ENCODE measurements at places on chromosomes 1 and 21.

- DNase-seq = no peak
- peaks cover 17% of the 10 kb centered on the region for H3K27me3 ChIP-seq
- no peaks in the 10 kb centered on the region for H3K4me1 ChIP-seq
- H3K27ac ChIP-seq = no peak overlapping the region
- H3K36me3 ChIP-seq = no peaks in the 10 kb centered on the region
Measured at GRCh38 chr1:207659545-207660153, 14.7 kb downstream of the CR1L start.

DNA sequence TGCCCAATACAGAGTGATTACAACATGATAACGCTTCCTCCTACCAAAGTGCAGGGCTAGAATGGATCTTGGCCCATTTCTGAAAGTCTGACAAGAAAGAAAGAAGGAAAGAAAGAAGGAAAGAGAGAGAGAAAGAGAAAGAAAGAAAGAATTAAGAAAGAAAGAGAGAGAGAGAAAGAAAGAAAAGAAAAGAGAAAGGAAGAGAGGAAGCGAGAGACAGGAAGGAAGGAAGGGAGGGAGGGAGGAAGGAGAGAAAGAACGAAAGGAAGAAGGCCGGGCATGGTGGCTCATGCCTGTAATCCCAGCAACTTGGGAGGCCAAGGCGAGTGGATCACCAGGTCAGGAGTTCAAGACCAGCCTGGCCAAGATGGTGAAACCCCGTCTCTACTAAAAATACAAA lies 44.1 kb upstream of the PPM1J start:
- H3K4me1 ChIP-seq = peaks cover 3% of the 10 kb centered on the region
- no peaks in the 10 kb centered on the region for H3K36me3 ChIP-seq
- no peak for DNase-seq
- H3K27me3 ChIP-seq = peaks cover 5% of the 10 kb centered on the region
- no peak overlapping the region for H3K4me3 ChIP-seq

GRCh38 chr1:180908074-180908765 lies 4.5 kb upstream of the KIAA1614 start:
- no peak overlapping the region for H3K4me3 ChIP-seq
- no peaks in the 10 kb centered on the region for H3K36me3 ChIP-seq
- no peak overlapping the region for H3K27ac ChIP-seq
- H3K27me3 ChIP-seq = peaks cover 18% of the 10 kb centered on the region
- peaks cover 10% of the 10 kb centered on the region for H3K4me1 ChIP-seq
- DNase-seq = no peak

DNA sequence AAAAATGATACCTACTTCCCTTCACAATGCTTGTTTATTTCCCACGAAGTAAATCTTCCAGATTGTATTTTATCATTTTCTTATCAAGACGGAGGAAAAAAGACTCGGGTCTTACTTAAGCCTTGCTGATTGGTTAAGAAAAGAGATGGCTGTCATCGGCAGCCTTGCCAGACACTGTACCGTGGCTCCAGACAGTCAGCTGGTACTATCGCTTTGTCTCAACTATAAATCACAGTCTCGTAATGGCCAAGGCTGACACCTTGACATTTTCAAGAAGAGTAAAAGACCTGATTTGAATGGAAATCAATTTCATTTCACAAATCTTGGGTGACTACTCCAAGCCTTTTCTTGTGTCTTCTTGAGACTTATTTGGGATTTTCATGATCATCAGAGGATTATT lies 868.0 kb downstream of the USP25 start:
- no peak for DNase-seq
- H3K36me3 ChIP-seq = no peaks in the 10 kb centered on the region
- H3K4me1 ChIP-seq = no peaks in the 10 kb centered on the region
- H3K27ac ChIP-seq = no peak overlapping the region
- H3K27me3 ChIP-seq = no peaks in the 10 kb centered on the region
- H3K4me3 ChIP-seq = no peak overlapping the region

DNA sequence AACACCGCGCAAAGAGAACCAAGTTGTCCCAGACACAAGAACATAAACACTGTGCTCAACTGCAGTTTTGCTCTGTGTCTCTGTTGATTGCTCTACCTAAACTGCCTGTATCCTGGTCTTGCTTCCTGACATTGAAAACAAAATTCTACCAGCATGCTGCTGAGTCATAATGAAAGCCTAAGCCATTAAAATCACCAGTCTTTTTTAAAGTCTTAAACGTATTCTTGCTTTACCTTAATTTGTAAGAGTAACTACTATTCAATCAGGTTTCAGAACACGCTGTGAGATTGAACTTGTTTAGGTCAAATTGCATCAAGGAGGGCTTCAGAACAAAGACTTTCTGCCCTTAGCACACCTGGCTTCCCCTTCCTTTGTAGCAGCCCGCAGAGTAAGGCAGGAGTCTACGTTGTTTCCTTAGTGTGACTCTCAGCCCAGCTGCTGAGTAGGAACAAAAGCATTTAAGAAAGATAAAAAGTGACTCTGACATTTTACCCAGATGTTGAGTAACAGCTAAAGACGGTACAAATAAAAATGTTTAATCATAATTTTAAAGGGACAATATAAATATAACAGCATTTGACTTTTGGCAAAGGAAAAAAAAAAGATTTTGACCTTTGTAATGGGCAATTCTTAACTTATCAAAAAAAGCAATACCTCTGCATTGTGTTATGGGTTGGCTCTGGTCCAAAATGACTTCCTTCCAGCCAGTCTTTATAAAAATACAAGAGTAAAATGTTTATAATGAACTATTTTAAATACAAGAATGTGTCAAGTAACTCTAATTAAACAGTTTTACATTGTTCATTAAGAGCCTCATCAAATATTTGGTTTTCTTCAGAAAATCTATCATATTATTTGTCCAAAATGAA lies 186.9 kb upstream of the ADGRL4 start:
- no peak for DNase-seq
- no peaks in the 10 kb centered on the region for H3K27me3 ChIP-seq
- peaks cover 4% of the 10 kb centered on the region for H3K4me1 ChIP-seq
- H3K27ac ChIP-seq = no peak overlapping the region
- H3K36me3 ChIP-seq = no peaks in the 10 kb centered on the region

GRCh38 chr21:15084668-15085067 lies 19.9 kb upstream of the NRIP1 start:
- no peak for DNase-seq
- H3K4me3 ChIP-seq = no peak overlapping the region
- no peaks in the 10 kb centered on the region for H3K4me1 ChIP-seq
- no peaks in the 10 kb centered on the region for H3K36me3 ChIP-seq

- H3K4me1 ChIP-seq = peaks cover 2% of the 10 kb centered on the region
- H3K27ac ChIP-seq = no peak overlapping the region
- no peaks in the 10 kb centered on the region for H3K27me3 ChIP-seq
- no peak overlapping the region for H3K4me3 ChIP-seq
Measured at GRCh38 chr1:237416924-237417655, 375.1 kb downstream of the RYR2 start.

GRCh38 chr1:6427441-6428390 lies 3.1 kb downstream of the ESPN start:
- H3K36me3 ChIP-seq = no peaks in the 10 kb centered on the region
- H3K4me1 ChIP-seq = no peaks in the 10 kb centered on the region
- H3K4me3 ChIP-seq = no peak overlapping the region
- no peak overlapping the region for H3K27ac ChIP-seq

DNA sequence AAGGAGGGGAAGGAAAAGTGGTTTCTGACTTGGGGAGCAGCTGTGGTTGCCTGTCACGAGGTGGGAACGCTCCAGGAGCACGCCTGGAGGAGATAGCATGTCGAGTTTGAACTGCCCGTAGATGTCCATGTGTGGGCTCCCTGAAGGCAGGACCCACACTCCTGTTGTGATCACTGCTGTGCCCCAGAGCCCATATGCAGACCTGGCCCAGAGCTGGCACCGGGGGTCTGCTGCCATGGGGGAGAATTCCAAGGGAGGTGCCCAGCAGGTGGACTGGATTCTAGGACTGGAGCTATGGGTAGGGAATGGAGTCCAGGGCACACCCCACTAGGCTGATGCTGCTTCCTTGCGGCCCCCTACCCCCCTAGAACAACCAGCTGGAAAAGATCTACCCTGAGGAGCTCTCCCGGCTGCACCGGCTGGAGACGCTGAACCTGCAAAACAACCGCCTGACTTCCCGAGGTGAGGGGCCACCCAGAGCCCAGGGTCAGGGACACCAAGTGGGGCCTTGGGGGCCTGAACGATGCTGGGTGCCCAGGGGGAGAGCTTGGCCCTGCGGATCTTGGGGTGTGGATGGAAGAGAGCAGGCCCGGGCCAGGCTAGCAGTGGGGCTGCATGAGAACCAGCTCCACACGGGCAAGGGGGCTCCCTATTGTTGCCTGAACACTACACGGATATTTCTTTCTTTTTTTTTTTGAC lies 9.3 kb downstream of the PODN start:
- H3K4me3 ChIP-seq = no peak overlapping the region
- H3K36me3 ChIP-seq = no peaks in the 10 kb centered on the region
- no peak for DNase-seq
- H3K27ac ChIP-seq = no peak overlapping the region
- H3K4me1 ChIP-seq = no peaks in the 10 kb centered on the region

GRCh38 chr1:16717336-16718098 lies 22.8 kb upstream of the RNU1-4 start:
- H3K4me1 ChIP-seq = no peaks in the 10 kb centered on the region
- H3K36me3 ChIP-seq = no peaks in the 10 kb centered on the region

All from T-helper 2 cell treated with Interferon-gamma antibody and Interleukin-4, amounts not matched to agents 5 μg/mL and 100 μg/mL, for 36 hours (primary cell).